Vagina (tissue), 2 donors: ENCODE measurements at places on chromosomes 5 and 9. TPM values are rescaled to one million over a fixed set of nuclear protein-coding genes. Genes with fewer than 3 reads are reported as not detected.

The STPG3 gene
- total RNA-seq, result not detected

The GAS1 gene
- total RNA-seq, result 163 TPM

The SPINK7 gene
- 65.3 TPM for total RNA-seq

The ARID3C gene
- not detected for total RNA-seq

The NUTM2F gene
- total RNA-seq, result not detected

The HSD17B3 gene
- not detected for total RNA-seq

GRCh38 chr5:61904730-61905129 is 401.3 kb upstream of the KIF2A start:
- H3K36me3 ChIP-seq, result no peaks in the 10 kb centered on the region
- no peak for DNase-seq
- H3K4me3 ChIP-seq, result no peak overlapping the region
- H3K4me1 ChIP-seq, result no peaks in the 10 kb centered on the region
- H3K27me3 ChIP-seq, result no peaks in the 10 kb centered on the region
- no peak overlapping the region for H3K27ac ChIP-seq

DNA sequence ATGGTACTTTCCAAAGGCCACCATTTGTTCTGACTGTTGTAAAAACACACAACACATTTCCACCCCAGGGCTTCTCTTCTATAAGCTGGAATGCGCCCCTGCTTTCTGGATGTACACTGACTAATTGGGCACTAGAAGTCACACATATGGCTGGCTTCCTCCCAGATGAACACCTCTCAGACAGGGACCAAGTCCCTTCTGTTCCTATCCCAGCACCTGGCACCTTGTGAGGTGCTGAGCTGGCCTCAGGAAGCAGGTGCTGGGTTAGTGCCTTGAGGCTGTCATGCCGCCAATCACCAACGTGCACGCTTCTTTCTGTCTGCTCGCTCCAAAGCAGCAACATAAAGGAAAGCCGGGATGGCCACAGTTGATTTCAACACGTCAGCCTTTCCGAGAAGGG is 93.2 kb downstream of the FSTL4 start:
- no peaks in the 10 kb centered on the region for H3K36me3 ChIP-seq
- H3K4me1 ChIP-seq, result no peaks in the 10 kb centered on the region
- DNase-seq, result peak; percentile 77
- H3K4me3 ChIP-seq, result no peak overlapping the region
- H3K27me3 ChIP-seq, result no peaks in the 10 kb centered on the region

DNA sequence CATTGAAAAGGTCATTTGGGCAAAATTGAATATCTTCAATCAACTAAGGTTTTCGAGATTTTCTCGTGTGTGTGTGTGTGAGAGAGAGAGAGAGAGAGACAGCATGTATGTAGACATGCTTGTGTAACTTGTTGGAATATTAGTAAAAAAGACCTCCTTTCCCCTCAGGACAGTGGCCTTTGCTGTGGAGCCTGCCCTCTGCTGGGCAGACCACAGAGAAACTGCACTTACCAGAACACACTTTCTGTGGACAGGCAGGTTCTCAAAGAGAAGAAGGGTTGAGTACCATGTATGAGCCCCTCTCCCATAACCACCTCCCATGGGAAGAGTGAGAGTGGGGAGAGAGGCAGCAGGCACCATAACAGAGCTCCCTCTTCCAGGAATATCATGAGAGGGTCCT is 45.6 kb downstream of the CFAP90 start:
- H3K27me3 ChIP-seq, result no peaks in the 10 kb centered on the region
- H3K27ac ChIP-seq, result no peak overlapping the region
- H3K36me3 ChIP-seq, result no peaks in the 10 kb centered on the region
- H3K4me1 ChIP-seq, result no peaks in the 10 kb centered on the region
- no peak for DNase-seq
- H3K4me3 ChIP-seq, result no peak overlapping the region

DNA sequence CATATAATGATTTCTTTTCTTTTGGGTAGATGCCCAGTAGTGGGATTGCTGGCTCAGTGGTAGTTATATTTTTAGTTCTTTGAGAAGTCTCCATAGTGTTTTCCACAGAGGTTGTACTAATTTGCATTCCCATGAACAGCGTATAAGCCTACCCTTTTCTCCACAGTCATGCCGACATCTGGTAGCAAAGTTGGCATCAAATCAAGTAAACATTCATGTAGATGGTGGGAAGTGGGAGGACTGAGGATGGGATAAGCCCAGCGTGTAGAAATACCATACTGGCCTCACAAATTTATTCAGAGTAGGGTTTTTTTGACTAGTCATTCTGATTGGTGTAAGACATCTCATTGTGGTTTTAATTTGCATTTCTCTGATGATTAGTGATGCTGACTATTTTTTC is 115.4 kb downstream of the EGFLAM start:
- H3K36me3 ChIP-seq, result no peaks in the 10 kb centered on the region
- no peak for DNase-seq
- no peak overlapping the region for H3K27ac ChIP-seq
- no peaks in the 10 kb centered on the region for H3K27me3 ChIP-seq
- no peak overlapping the region for H3K4me3 ChIP-seq

GRCh38 chr5:171888051-171888481 is 102.4 kb downstream of the SMIM23 start:
- H3K4me1 ChIP-seq, result no peaks in the 10 kb centered on the region
- no peak overlapping the region for H3K27ac ChIP-seq
- no peaks in the 10 kb centered on the region for H3K36me3 ChIP-seq
- no peaks in the 10 kb centered on the region for H3K27me3 ChIP-seq
- H3K4me3 ChIP-seq, result no peak overlapping the region

GRCh38 chr5:53032188-53032587 is 43.0 kb downstream of the ITGA2 start:
- no peaks in the 10 kb centered on the region for H3K36me3 ChIP-seq
- H3K4me3 ChIP-seq, result no peak overlapping the region
- DNase-seq, result no peak
- no peaks in the 10 kb centered on the region for H3K27me3 ChIP-seq

GRCh38 chr9:87096506-87096905 is 149.2 kb upstream of the GAS1 start:
- H3K27ac ChIP-seq, result no peak overlapping the region
- H3K4me3 ChIP-seq, result no peak overlapping the region
- H3K27me3 ChIP-seq, result no peaks in the 10 kb centered on the region
- no peaks in the 10 kb centered on the region for H3K36me3 ChIP-seq

- DNase-seq, result no peak
- H3K36me3 ChIP-seq, result no peaks in the 10 kb centered on the region
- H3K27me3 ChIP-seq, result no peaks in the 10 kb centered on the region
- H3K27ac ChIP-seq, result no peak overlapping the region
- H3K4me1 ChIP-seq, result no peaks in the 10 kb centered on the region
Measured at GRCh38 chr5:82595113-82595512, 317.0 kb upstream of the RPS23 start.

DNA sequence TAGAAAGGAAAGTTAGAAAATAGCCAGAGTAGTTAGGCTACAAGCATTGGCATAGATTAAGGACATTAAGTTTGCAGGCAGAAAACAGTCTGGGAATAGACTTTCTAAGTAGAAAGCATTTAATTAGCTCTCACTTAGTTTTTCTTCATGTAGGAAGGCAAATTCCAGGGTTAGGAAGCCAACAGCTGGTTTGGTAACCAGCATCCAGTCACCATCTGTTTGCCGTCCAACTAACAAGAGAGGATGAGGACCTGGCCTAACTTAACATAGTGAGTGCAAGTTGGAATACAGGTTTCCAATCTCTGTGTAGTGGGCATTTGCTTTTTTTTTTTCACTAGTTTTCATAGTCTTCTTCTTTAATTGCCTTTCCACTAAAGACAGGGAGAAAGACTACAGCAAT is 121.7 kb upstream of the NR3C1 start:
- no peak overlapping the region for H3K4me3 ChIP-seq
- H3K27me3 ChIP-seq, result no peaks in the 10 kb centered on the region
- no peak overlapping the region for H3K27ac ChIP-seq
- H3K36me3 ChIP-seq, result no peaks in the 10 kb centered on the region

GRCh38 chr5:117889596-117889995 is 1098.8 kb downstream of the DTWD2 start:
- no peaks in the 10 kb centered on the region for H3K36me3 ChIP-seq
- DNase-seq, result no peak
- H3K27ac ChIP-seq, result no peak overlapping the region

GRCh38 chr5:93022796-93023447 is 558.1 kb downstream of the NR2F1-AS1 start:
- H3K4me1 ChIP-seq, result no peaks in the 10 kb centered on the region
- H3K27me3 ChIP-seq, result no peaks in the 10 kb centered on the region
- H3K27ac ChIP-seq, result no peak overlapping the region
- H3K4me3 ChIP-seq, result no peak overlapping the region

GRCh38 chr9:27118916-27119315 is 9.9 kb downstream of the TEK start:
- no peak for DNase-seq
- H3K4me1 ChIP-seq, result peaks cover 17% of the 10 kb centered on the region
- H3K27me3 ChIP-seq, result no peaks in the 10 kb centered on the region
- no peak overlapping the region for H3K27ac ChIP-seq

DNA sequence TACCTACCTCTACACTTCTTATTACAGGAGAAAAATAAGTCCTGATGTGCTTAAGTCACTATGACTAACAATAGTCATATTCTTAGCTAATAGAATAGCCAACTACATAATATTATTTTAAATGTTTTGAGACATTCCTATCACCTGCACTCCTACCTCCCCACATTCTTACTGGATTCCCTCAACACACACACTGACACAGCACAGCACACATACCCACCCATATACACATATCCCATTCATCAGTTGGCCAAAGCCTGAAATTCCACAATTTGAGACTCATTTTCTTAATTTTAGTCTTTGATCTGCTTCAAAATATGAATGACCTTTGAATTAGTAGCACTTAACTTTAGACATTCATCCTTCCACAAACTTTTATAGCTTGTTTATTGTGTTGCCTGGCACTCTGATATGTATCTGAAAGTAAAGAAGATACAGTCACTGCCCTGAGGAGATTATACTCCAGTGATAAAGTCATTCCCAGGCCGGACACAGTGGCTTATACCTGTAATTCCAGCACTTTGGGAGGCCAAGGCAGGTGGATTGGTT is 168.3 kb upstream of the RASA1 start:
- H3K4me3 ChIP-seq, result no peak overlapping the region
- DNase-seq, result no peak
- H3K27me3 ChIP-seq, result no peaks in the 10 kb centered on the region
- no peaks in the 10 kb centered on the region for H3K36me3 ChIP-seq

- H3K4me3 ChIP-seq, result no peak overlapping the region
- H3K36me3 ChIP-seq, result no peaks in the 10 kb centered on the region
- H3K27ac ChIP-seq, result no peak overlapping the region
- no peaks in the 10 kb centered on the region for H3K4me1 ChIP-seq
- DNase-seq, result no peak
Measured at GRCh38 chr9:80127920-80128319, 556.2 kb downstream of the TLE4 start.

- no peaks in the 10 kb centered on the region for H3K36me3 ChIP-seq
- peak; percentile 40 for DNase-seq
- H3K4me1 ChIP-seq, result no peaks in the 10 kb centered on the region
- H3K27me3 ChIP-seq, result no peaks in the 10 kb centered on the region
- no peak overlapping the region for H3K27ac ChIP-seq
Measured at GRCh38 chr9:113772121-113772810, 103.8 kb upstream of the ZNF618 start.

GRCh38 chr5:134149571-134150303 is 27.0 kb downstream of the SKP1 start:
- no peak for DNase-seq
- H3K4me3 ChIP-seq, result no peak overlapping the region
- no peaks in the 10 kb centered on the region for H3K27me3 ChIP-seq
- H3K27ac ChIP-seq, result no peak overlapping the region
- H3K36me3 ChIP-seq, result peaks cover 53% of the 10 kb centered on the region

GRCh38 chr9:107994648-107995047 is 505.1 kb upstream of the KLF4 start:
- no peaks in the 10 kb centered on the region for H3K4me1 ChIP-seq
- H3K27ac ChIP-seq, result no peak overlapping the region
- H3K4me3 ChIP-seq, result no peak overlapping the region
- no peak for DNase-seq
- H3K27me3 ChIP-seq, result no peaks in the 10 kb centered on the region
- no peaks in the 10 kb centered on the region for H3K36me3 ChIP-seq

DNA sequence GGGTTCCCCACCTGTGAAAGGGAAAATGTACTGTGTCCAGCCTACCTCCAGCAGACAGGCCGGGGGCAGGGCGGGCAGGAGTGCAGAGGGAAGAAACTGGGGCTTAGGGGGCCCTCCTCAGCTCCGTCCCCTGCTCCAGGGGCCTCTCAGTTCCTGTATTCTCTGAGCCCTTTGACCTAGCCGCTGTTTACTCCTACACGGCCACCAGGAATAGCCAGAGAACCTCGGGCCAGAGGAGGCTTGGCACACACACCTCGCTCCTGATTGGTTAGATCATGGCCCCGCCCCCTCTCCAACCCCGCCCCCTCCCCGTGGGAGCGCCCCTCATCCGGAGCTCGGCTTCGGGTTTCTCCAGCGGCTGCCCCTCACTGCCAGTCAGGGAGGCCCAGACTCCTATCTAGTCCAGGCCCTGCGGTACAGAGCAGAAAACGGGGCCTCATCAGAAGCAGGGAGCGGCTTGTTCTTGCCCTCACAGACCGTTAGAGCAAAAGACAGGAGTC is 2.2 kb downstream of the ST6GALNAC6 start:
- H3K4me1 ChIP-seq, result peaks cover 49% of the 10 kb centered on the region
- no peaks in the 10 kb centered on the region for H3K27me3 ChIP-seq
- H3K36me3 ChIP-seq, result peaks cover 10% of the 10 kb centered on the region
- peak overlapping the region; percentile 95 for H3K4me3 ChIP-seq
